ENCODE measurements at places on chromosomes 7 and 10.

DNA sequence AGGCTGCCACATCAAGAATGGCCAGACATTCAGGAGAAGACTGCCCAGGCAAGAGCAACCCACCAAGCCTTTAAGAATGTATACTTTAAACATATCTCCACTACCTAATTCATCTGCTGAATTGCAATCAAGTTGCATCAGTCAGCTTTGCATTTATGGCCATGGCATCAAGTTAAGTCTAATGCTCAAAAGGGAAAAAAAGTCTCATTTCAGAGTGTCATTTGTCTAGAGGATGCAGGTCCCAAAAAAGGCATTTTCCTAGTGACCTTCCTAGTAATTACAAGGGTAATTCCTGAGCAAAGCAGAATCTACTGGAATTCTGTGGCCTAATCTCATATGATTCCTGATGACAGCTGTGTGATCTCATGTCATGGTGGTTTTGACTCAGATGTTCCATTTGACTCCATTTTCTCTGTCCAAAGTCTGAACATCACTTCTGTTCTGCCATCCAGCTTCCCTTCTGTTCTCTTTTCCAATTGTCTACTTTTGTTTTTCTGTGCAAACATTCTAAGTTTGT lies 7.3 kb upstream of the CABCOCO1 start:
- no peak for DNase-seq

DNA sequence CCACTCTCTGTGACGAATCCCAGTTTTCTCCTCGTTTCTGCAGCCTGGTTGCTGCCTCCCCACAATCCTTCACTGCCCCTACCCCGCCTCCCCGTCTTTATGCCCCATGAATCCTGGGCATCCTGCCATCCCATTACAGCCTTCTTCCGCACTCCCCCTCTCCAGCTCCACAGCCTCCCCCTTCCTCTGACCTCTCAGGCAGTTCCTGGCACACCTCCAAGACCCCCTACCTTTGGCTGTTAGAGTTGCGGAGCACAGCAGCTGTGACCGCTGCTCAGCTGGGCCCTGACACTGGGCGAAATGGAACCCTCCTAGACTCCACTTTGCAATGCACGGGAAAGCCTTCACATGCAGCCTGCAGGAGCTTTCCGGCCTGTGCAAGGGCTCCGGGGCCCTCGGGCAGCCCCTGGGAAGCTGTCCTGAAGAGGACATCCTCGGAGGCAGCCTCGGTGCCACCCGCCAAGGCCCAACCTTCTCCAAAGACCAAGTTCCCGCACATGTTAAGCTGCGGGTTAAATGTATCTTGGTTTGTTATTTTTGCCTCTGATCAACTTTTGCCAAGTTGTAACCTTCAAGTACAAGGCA lies 400.7 kb upstream of the MKI67 start:
- DNase-seq, result no peak

DNA sequence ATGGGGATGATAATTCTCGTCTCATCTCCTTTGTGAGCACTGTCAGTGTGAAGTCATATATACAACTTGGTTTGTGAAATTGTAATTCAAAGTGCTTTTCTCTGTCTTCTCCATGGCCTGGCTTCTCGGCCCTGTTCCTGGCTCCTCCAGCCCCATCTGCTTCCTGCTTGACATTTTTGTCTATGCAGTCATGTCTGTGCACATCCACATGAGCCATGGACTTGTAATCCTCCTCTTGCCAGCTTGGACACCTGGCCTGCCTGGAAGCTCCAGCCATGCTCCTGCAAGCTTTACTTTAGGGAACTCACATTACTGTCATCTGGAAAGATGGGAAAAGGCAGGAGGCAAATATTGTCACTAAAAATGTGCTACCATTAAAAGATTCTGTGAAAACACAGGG lies 576.0 kb upstream of the DPP6 start:
- no peak for DNase-seq

DNA sequence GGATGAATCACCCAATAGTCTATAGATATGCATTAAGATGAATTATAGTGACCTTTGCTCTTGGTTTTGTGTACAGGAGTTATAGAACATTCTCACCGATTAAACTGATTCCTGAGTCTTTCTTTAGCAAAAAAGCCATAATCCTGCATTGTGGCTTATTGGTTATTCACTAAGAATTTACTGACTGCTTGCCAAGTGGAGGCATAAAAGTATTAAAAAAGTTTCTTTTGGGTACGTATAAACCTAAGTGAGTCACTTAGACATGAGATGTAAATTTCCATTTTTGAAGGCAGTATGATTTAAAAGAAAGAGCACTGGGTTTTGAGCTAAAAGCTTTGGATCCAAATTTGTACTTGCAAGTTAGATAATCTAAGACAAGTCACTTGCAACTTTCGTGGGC lies 100.7 kb downstream of the CDK6 start:
- DNase-seq, result no peak

DNA sequence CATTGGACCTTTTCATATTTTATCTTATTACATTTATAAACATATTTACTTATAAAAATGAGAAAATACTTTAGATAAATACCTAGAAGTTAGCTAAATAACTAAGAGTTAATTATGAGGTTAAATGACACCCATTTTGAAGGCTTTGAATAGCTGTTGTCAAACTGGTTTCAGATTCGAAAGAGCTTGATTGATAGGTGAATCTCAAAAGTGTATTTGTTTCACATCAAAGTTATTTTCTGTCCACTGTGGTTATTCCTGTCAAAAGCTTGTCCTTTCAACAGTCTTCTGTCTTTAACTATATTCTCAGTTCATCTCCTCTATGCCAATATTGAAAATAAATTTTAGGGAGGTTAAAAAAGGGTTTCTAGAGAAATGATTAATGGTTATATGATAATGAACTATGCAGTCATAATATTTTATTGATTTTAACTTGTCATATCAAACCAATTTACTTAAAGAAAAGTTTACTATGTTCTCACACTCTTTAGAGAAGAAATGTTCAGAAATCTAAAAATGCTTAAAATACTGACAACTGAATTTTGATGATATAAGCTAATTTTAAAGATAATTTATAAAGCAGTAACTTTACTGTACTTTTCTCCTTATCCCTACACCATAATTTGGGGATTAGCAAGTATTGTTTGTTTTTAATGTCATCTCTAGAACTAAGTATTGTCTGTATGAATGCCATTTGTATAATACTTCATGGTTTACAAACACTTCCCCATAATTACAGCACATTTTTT lies 72.0 kb upstream of the FOXP2 start:
- no peak for DNase-seq

- no peak for DNase-seq
These were observed 58.7 kb upstream of the ANTXRL start for GRCh38 chr10:46227936-46228562.

DNA sequence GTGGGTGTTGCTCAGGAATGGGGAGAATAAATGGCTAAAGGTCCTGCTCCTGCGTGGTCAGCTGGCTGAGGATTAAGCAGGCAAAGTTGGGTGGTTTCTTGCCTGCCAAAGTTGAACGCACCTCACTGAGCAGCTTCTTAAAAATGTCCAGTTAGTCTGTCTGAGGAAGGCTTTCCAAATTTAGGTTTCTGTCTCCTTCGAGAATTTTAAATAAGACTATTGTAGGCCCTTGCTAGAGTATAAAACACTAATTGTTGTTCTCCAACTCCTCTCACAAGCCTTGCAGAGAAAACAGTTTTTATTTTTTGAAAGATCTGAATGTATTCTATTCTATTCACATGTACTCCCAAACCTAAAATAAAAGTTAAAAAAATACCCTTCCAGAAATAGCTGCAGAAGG lies 122.0 kb upstream of the LAMB4 start:
- no peak for DNase-seq

DNA sequence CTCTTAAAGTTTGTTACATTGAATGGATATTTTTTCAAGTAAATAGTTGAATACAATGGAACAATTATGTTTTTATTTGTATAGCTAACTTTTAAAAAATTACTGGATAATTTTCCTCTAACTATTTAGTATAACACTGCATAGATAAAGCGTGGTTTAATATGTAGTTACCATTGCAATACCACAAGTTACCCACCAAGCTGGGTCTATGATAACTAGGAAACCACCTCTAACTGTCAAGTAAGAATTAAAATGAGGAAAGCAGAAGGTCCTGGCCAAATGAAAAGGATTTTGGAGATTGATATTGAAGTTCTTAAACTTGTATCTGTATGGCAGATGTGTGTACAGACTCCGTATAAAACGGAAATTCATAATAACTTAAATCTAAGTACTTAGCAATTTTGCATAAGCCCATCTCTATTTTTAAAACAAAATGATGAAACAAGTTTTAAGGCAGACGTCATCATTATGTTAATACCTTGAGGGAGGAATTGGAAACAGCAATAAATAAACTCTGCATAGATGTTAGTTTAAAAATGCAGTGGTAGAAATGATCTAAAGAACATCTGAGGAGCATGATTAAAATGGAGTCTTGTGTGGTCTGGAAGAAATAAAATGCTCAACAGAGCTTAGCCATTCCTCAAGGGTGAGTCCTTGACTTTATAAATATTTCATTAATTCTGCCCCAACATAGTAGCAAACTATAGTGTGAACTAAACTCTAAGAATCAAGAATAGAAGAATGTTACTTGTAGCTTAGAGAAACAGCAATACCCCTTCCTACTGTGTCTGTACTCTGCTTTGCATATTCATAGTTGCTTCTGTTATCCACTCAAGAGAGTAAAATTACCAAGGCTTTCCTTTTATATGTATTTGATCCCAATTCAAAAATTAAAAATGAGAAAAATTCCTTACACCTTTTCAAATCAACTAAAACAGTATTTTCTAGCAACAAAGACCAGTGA lies 206.4 kb upstream of the FERD3L start:
- no peak for DNase-seq

DNA sequence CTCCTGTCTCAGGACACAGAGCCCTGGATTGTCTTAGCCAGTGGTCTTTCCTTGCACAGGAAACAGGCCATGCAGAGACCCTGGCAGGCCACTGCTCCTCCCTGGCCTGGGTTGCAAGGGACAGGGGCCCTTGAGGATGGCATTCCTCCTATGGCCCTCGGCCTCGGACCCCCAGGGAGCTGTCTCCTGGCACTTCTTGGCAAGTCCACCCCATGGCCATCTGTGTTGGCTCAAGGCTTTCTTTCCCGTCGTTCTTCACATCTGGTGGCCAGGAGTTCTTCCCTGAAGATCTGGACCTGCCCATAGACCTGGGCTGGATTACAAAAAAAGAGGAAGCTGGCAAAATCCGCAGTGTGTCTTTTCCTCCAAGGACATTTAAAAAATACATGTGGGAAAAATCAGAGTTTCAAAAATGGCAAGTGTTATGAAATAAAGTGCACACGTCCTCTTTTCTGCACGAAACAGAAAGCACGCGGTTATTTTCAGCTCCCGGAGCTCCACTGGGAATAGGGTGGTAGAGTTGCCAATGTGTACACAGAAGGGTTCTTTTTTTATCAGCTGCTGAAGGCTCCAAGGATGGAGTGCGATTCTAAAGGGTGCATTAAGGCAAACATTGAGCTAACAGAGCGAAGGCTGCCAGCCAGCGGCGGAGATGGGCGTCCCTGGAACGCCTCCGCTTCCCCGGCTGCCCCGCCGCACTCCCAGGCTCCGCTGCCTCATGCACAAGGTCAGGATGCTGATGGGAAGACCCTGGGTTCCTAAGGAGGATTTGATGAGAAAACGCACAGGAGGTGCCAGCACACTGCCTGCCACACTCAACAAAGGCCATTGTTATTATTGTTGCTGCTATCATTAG lies 62.8 kb upstream of the FAM20C start:
- DNase-seq, result no peak

DNA sequence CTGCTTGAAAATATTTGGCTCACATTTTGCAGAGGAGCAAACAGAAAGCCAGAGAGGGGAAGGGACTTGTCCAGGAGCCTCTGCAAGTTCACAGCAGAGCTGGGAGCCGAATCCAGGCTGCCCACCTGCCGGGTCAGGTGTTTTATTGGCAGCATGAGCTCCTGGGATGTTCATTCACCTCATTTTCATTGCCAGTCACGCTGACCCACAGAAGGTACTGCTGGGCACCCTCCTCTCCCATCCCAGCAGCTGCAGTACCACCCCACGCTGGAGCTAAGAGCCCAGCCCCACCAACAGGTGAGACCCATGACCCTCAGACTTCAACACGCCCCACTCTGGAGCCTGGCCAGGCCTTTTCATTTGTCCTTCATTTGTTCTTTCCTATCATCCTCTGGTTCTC lies 102.7 kb downstream of the GRID1 start:
- DNase-seq, result no peak

- DNase-seq, result no peak
These were observed 245.0 kb downstream of the CELF2 start for GRCh38 chr10:11262494-11263345.

DNA sequence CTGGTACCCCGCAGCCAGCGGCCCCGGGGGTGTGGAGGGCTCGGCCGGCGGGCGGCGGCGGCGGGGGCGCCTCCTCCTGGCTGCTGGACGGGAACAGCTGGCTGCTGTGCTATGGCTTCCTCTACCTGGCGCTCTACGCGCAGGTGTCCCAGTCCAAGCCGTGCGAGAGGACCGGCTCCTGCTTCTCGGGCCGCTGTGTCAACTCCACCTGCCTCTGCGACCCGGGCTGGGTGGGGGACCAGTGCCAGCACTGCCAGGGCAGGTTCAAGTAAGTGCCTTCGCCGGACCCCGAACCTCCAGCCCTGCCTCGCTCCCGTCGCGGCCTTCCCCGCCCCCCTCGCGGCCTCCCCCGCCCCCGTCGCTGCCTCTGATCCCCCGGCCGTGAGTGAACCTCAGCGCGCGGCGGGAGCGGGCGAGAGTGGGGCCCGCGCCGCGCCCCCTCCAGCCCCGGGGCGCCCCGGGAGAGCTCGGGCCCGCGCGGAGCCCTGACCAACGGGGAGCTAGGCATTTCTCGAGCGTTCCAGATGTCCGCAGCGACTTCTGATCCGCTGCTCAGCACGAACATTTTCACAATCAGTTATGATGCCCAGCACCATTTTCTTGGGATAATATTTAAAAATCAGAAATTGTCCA lies 727 bp downstream of the ATRNL1 start:
- DNase-seq, result no peak

Data from activated T-helper 1 cell treated with anti-CD3 and anti-CD28 coated beads, Interleukin-2, amount 50 U/mL, for 16 hours (primary cell).